Right renal cortex interstitium (tissue), 3 donors: ENCODE measurements at places on chromosomes 3 and 15. TPM values are rescaled to one million over a fixed set of nuclear protein-coding genes. Genes with fewer than 3 reads are reported as not detected.

MEX3B gene
- 12.9 TPM for polyA plus RNA-seq

UBL7 gene
- 65.0 TPM for polyA plus RNA-seq

SPTBN5 gene
- polyA plus RNA-seq: 1.9 TPM

FGF12 gene
- 7.5 TPM for polyA plus RNA-seq

GRAMD2A gene
- 7.8 TPM for polyA plus RNA-seq

TGM5 gene
- polyA plus RNA-seq: not detected

SPRED1 gene
- 36.5 TPM for polyA plus RNA-seq

RETNLB gene
- polyA plus RNA-seq: not detected

TIGIT gene
- polyA plus RNA-seq: 0.07 TPM

GOLGA6L4 gene
- 11.9 TPM for polyA plus RNA-seq

GP9 gene
- polyA plus RNA-seq: 0.89 TPM

PLCD1 gene
- 23.5 TPM for polyA plus RNA-seq
